ENCODE measurements at places on chromosomes 12 and 14.

DNA sequence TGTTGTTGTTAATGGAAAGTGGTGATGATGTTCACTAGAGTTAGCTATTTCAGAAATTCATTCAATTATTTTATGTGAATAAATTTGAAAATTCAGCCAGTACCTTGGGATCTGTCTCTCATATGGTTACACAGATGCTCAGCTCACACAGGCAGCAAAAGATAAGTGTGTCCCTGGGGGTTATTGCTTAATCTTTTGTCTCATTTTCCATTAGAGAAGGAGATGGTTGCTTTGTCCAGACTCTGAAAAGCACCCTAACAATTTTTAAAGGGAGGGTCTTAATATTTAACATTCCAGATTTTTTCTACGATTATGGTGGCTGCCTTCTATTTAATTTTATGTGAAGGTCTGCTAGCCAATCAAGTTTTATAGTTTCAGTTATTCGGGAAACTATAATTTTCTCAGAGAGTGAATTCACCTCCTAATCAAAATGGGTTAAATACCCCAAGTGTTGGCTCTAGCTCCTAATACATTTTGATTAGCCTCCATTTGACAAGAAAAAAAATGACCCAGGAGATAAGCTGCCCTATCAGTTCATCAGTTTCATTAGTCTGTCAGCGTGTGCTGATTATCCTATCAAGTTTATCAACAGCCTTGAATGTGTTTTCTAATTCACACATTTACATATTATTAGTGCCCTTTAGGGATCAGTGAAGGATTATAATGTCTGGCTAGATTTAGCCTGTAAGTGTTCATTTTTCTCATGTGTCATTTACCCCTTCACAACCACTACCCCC is 282.1 kb downstream of the TMTC2 start:
- no peak for DNase-seq

DNA sequence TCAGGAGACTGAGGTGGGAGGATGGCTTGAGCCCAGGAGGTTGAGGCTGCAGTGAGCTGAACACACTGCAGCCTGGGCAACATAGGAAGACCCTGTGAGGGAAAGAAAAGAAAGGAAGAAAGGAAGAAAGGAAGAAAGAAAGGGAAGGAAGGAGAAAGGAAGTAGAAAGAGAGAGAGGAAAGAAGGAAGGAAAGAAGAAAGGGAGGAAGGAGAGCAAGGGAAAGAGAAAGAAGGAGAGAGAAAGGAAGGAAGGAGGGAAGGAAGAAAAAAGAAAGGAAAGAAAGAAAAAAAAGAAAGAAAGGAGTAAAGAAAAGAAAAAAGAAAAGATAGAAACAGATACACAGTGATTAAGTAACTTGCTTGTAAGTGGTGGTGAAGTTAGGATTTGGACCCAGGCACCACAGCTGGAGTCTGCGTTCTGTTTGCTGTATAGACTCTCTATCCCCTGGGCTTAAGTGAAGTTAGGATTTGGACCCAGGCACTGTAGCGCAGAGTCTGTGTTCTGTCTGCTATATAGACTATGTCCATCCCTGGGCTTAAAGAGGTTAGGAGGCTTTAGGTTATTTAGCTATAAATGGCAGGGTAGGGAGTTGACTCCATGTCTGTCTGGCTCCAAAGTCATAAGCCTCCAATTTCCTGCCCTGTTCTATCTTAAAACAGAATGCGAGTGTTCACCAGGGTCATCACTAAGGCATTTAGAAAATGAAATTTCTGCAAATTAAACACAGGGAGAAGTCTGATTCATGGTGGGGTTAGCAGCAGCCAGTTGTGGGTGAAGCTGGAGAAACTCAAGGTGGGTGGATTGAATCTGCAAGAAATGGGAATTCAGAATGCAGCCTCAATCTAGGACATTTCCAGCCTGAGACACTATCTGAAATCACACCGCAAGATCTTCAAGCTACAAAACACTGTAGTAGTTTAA is 13.3 kb upstream of the C12orf75 start:
- no peak for DNase-seq

- DNase-seq: no peak
These were observed 151.4 kb downstream of the TMTC2 start for GRCh38 chr12:82838131-82838551.

DNA sequence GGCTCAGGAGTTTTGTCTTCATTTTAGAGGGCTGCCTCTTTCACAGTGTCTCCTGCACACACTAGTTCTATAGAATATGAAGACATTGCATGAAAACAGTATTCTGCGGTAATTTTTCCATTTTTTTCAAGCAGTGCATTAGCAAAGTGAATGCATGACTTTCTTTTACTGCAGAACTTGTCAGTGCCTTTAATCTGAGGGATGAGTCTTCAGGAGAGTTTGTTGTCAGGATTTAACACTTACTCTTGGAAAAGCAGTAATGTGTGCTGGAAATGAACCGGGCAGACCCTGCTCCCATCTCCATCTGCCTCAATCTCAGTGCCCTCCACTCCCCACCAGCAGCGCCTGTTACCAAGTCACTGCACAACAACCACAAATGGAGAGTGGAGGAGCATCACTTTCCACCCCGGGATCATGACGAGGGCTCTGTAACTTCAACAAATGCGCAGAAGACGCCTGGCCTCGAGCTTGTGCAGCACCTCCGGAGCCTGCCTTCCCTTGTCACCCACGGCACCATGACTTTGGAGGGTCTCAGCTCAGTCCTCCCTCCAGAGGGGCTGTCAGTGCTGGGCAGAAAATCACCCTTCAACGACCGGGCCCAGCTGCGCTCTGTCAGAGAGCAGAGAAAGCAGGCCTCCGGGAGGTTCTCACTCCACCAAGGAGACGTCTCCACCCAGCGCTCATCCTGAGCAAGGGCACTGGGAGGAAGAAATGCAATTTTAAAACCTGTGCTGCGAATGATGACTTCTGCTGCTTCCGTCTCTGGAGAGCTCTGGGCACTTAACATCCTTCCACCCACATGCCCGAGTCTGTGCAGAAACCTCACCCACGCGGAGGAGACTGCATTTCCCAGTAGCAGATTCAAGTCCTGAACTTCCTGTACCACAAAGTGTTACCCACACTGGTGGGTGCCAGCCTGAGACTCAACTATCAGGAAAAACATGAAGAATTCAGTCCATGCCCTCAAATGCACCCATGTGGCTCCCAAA is 255.7 kb downstream of the ADGRD1 start:
- DNase-seq: no peak

GRCh38 chr12:101940400-101940950 is 63.1 kb downstream of the DRAM1 start:
- DNase-seq: no peak

GRCh38 chr12:1864867-1865266 is 44.5 kb downstream of the LRTM2 start:
- no peak for DNase-seq
